CD4-positive, alpha-beta T cell treated with Interleukin-4 for 1 hour (primary cell): ENCODE measurements at places on chromosomes 4 and X.

GRCh38 chrX:12767856-12768255, 23.4 kb upstream of the PRPS2 start:
- no peak for DNase-seq

GRCh38 chrX:46204721-46205422, 340.3 kb downstream of the ZNF674 start:
- DNase-seq = no peak

DNA sequence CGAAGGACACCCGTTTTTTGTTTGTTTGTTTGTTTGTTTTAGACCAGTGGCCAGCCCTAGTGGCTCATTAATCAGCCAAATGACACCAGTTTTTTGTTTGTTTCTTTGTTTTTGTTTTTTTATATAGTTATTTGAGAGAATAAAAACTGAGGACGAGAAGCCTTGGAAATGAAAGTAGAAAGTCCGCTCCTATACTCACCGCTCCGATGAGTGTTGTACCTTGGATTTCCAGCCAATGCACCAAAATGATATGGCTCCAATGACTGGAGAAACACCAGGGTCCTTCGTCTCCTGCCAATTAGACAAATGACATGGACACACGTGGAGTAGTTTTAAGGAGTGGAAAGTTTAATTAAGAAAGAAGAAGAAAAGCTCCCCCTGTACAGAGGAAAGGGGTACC, 87.9 kb downstream of the ZXDA start:
- no peak for DNase-seq

DNA sequence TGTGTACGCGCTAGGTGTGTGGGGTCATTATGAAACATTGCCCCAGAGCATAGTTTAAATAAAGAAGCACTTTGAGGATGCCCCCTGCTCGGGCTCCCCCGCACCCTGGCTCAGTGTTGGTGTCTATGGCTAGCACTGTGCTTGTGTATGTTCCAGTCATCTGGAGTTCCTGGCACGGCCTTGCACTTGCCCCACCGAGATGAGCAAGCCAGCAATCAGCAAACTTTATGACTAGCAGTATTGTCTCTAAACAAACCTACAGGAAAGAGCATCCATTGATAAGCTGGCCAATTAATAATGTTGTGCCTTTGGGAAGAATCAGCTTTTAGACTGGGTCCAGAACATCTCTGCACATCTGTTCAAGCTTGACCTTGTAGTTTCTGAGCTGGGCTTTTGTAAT, 707 bp upstream of the SHROOM4 start:
- no peak for DNase-seq

DNA sequence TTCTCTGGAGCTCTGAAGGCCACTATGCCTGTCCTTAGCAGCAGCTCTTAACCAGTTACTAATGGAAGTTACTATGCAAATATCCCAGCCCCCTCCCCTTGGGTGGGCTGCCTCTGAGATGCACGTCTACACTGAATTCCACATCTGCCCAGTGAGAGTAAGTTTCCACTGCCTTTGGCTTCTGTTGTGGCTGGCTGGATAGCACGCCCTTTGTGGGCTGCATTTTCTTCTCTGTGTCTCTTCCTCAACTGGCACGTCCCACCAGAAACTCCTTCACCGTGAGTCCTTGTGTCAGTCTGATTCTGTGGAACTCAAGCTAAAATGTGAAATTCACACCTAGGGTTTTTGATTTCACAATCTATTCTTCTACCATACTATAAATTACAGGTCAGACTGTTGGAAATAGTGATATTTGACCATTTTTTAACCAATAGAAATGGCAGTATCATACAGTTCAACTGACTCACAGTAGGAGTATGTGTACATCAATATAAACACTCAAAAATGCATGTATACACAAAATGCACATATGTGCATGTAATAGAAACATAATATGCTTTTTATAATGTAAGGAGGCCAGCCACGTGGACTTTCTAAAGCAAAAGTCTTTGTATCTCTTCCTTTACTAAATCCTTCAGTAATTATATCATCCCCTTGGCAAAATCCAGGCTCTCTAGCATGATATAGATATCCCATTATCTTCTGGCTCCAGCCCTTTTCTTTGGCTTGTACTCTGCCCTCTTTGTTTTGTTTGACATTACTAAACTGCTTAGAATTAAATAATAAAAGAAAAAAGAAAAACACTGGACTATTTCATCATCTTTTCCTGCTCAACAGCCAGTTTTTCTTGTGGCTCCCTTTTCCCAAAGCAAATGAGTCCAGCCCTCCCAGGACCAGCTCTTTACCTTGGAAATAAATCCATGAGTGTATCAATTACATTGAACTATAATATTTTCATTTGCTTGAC, 33.2 kb upstream of the LDB2 start:
- DNase-seq = no peak

DNA sequence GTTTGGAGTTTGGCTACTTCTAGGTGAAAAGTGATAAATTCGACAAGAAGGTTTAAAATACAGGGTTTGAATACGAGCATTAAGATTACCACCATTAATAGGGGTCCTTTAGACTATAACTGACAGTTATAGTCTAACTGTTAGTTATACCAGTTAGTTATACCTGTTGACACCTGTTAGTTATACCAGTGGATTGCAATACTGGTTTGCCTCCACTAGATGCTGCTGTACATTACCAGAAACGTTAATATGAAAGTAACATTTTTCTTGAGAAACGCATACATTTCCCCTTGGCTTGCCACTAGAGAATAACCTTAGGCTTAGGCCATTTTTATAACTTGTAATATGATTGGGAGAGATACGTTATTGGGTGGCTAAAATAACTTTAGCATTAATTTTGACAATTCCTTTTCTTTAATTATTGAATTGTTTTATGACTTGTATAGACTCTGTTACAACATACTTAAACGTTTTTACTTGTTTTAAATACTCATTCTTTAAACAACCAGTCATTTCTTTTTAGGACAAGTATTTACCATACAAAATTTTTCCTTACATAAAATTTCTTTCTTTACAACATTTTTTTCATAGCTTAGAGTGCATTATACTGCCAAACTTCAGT, 911.2 kb downstream of the FSTL5 start:
- DNase-seq = no peak

GRCh38 chr4:98546910-98547594, 111.4 kb downstream of the TSPAN5 start:
- no peak for DNase-seq

DNA sequence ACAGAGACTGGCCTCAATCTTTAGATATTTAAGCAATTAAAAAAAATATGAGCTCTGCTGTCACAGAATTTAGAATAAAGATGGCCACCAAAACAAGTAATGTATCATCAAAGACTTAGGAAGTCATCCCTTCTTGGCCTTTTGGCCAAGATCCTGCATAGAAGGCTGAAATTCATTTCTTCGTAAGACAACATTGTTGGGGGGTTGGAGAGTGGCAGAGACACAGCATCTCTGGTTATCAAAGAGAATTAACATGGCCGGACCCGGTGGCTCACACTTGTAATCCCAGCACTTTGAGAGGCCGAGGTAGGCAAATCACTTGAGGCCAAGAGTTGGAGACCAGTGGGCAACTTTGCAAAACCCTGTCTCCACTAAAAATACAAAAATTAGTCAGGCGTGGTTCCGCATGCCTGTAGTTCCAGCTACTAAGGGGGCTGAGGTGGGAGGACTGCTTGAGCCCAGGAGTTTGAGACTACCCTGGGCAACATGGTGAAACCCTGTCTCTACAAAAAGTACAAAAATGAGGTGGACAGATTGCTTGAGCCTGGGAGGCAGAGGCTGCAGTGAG, 4.0 kb downstream of the PPM1K start:
- DNase-seq = no peak

DNA sequence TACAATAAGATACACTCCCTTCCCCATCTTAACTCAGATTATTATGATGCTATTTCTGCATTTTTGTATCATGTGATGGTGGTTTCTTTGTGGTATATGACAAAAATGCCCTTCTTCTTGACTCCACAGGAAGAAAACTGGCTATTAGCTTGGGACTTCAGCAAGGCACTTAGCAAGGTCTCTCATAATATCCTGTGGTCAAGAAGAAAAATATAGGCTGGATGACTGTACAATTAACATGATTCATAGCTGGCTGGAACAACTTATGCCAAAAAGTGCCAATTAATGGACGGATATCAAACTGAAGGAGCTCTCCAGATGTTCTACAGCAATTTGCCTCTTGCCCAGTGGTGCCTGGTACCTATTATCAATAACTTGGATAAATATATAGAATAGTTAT, 2.3 kb upstream of the MID1IP1 start:
- no peak for DNase-seq
